ENCODE measurements at places on chromosomes 16 and 17.
A peak's percentile ranks its signal among the peaks of the same experiment; 100 is the strongest.

DNA sequence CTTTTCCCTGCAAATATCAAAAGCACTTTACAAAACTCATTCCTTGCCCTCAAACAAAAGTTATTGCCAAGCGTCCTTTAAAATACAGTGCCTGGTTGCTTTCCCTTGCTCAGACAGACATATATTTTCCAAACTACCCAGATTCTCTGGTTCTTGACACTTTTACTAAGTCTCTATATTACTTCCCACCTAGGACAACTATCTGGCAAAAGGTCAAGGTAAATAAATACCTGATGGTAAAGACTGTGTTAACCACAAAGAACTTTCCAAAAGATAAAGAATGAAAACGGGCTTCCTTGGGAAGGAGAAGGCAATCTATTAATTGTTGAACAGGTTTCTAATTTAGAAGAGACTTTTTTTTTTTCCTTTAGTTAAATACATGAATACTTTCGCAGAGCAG, 1.9 kb downstream of the HS3ST3A1 start:
- no peak for DNase-seq

DNA sequence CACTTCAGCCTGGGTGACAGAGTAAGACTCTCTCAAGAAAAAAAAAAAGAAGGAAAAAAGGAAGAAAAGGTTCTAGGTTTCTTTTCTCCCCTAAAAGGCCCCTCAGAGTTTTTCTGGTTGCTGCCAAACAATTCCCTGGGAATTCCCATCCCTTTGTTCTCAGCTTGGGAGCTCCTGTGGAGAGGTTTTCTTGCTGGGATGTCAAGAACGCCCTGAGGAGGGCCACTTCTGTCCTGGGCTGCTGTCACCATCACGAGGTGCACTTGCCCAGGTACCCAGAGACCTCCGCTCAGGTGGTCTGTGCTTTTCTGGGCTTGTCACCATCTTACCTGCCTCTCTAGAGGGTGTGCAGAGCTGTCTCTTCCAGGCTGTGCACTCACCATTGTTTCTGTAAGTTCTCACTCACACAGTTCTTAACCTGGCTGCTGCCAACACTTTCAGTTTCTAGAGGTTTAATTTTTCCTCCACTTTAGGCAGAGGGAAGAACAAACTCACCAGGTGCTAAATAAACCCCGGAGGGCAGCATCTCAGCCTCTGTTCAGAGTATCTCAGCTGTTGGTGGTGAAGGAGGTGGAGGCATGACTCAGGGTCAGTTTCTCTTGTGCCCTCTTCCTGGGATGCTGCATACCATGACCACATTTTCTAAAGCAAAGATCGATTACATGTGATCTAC, 2.4 kb upstream of the COX6A2 start:
- no peak for DNase-seq

GRCh38 chr17:8685381-8685780, 54.9 kb upstream of the MYH10 start:
- no peak for DNase-seq

GRCh38 chr17:11637796-11638195, 39.5 kb downstream of the DNAH9 start:
- DNase-seq: no peak

DNA sequence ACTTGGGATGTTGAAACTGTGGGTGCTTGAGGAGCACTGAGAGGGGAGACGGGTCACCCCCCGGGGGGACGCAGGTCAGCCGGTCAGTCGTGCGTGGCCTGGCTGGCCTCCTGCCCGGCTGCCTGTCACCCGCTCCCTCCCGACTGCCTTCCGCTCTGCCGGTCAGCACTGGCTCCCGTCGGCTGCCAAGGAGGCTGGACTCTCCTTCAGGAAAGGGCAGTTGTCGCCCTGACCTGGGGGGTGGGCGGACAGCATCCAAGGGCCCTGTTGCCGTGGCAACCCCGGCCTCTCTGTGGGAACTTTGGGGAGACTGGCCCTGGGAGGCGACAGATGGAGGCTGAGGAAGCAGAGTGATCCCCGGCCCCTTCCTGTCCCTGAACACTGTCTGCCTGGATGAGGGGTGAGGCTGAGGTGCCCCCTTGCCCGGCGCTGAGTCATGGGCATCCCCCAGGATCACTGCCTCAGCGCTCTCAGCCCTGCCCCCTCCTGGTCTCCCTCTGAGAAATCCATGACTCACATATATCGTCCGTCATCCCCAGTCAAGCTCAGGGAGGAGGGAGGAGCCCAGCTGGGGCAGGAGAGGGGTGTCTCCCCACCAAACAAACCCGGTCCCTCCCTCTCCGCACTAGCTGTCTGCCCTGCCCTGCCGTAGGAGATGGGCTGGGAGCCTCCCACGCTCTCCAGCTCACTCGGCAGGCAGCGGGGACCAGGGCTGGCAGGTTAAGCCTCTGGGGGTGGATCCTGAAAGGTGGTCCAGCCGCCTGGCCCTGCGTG, at the start of gene ADGRG1:
Gene ADGRG1 (plus strand): TSS at position 623 of the 774 bp plus-strand sequence. CDS start 21,658 bp downstream, outside the sequence.
- DNase-seq: peak; percentile 60

GRCh38 chr16:5633845-5634440, 536.3 kb upstream of the EEF2KMT start:
- DNase-seq: no peak

All from stimulated activated CD4-positive, alpha-beta T cell treated with anti-CD3 and anti-CD28 coated beads, Interleukin-4, amount 100 ng/mL, for 1 hour (primary cell).